NCI-H1092 treated with DMSO at 0.1 percent for 48 hours (cell line): ENCODE measurements at places on chromosomes 3 and 15.

DNA sequence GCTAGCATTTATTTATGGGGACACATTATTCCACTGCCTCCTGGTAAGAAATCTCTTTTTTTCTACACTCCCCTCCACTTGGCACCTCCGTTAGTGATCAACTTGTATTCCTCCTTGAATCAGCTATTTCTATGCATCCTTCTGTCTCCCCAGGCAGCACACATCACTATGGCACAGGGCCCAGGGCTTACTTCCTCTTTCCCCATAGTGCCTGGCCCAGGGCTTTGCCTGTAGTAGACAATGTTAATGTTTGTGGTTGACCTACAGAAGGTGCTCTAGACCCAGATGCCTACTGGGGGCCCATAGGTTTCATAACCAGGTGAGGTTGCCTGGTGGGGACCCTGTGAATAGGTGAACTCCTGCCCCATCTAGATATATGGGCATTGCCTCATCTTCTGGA lies 44.9 kb downstream of the EPHB1 start:
- DNase-seq, result no peak

DNA sequence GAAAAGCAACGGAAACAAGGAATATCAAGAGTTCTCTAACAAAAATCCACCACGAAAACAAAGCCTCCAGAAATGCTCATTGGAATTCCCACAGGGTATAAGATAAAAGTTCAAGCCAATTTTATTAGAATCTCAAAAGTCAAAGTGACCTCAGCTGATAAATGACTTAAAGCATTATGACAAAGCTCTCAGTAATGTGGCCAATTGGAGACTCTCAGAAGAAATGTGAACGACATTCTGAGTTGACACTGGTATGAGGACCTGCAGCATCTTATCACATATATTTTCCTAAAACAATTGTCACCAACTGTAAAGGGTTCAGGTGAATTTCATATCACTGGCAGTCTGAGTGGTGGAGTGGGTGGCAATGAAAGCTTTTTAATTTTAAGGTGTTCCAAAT lies 199.1 kb downstream of the FOXP1 start:
- no peak for DNase-seq

- DNase-seq, result no peak
Measured at GRCh38 chr3:25849091-25849490, 59.2 kb downstream of the OXSM start.

DNA sequence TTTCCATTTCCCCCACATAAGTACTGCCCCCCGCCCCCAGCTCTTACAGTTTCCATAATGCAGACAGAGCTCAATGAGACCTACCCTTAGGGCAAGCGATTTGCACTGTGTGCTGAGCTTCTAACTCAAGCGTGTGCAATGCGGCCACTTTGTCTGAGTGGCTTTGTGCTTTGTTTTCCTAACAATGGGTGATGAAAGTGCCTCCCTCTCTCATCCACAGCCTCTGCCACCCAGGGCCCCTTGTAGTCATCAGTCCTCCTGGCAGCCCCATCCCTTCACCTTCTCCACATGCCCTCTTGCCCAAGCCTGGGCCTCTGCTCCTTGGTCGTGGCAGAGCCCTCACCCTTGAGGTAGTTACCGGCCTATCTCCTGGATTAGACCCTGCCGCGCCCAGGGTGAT lies 17.2 kb downstream of the DAPK2 start:
- DNase-seq, result no peak

DNA sequence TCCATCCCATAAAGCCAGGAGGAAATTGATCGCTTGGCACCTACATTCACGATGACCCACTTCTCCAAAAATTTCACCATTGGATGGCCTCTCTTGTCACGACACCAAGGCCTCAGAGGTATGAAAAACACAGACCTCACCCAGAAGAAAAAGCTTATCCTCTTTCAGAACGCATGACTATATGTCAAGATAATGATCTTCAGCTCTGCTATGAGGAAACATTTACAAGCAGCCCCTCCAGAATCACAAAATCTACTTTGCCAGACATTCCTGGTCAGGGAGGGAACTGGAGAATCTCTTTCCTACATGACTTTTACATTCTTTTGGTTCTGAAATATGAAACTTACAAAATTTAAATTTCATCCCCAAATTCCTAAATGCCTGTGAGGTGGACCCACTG lies 122.7 kb downstream of the WNT5A start:
- DNase-seq, result no peak

DNA sequence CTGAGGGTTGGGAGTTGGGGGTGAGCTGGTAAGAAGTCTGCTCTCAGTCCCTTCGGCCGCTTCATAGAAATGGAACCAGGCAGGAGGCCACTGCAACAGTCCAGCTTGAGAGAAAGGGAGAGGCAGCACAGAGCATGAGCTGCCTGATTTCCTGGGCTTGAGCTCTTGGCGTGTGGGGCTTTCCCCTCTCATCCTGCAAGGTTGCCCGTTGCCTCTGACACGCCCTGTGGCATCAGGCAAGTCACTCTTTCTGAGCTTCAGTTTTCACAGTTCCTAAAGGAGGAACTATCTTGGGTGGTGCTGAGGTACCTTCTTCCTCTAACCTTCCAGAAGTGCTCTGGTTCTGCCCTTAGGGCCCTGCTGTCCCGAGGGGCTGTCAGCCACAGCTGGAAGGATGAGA lies 4.9 kb downstream of the MESP2 start:
- no peak for DNase-seq

GRCh38 chr3:193556841-193557240 lies 2.1 kb upstream of the ATP13A4 start:
- DNase-seq, result peak; percentile 67

DNA sequence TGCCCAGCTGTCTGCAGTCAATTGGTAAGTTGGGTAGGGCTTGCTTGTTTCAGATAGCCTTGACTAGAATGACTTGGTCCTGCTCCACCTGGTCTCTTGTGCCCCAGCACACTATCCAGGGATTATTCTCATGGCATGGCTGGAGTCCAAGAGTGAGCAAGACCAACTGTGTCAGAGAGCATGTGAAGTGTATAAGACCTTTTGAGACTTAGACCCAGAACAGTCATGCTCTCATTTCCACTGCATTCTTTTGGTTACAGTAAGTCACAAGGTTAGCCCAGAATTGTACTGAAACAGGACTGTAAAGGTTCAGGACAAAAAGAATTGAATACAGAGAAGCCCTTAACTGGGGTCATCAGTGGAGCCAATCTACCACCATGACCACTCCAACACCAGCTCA lies 650.8 kb upstream of the ADAMTS9 start:
- no peak for DNase-seq

- DNase-seq, result no peak
Measured at GRCh38 chr3:105764378-105765307, 104.2 kb downstream of the CBLB start.

DNA sequence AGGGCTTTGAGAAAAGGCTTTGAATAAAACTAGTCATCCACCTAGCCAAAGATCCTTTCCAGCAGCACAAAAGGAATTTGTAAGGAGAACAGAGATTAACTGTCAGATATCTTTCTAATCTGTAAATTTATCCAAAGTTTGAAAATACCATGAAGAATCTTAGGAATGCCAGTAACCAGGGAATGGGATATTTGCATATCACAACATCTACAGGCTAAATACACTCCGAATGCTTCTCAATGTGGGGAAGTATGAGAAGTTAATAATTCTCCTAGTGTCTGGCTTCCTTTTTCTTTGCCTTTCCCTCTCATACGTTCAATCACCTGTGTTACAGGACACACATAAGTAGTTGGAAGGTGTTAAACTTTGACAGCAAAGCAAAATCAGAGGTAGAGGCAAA lies 7.8 kb downstream of the ANAPC13 start:
- no peak for DNase-seq

- DNase-seq, result no peak
Measured at GRCh38 chr3:11495948-11496557, 147.7 kb downstream of the VGLL4 start.

- DNase-seq, result no peak
Measured at GRCh38 chr15:72585476-72586058, 68.9 kb upstream of the GOLGA6B start.

DNA sequence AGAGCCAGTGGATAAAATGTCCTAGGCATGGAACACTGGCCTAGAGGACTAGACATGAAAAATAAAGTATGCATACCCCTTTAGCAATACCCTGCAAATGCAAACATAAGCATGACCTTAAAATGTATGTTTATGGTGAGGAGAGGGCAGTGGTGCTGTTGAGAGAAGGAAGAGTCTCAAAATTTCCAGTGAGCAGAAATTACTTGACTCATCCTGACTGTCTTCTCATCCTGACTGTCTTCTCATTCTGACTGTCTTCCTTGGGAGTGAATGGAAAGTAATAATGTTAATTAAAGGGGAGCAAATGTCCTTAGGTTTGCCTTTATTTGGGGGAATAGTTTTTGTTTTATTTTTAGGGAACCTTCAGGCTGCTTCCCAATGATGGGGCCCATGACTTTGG lies 121.5 kb upstream of the GALNT15 start:
- no peak for DNase-seq

DNA sequence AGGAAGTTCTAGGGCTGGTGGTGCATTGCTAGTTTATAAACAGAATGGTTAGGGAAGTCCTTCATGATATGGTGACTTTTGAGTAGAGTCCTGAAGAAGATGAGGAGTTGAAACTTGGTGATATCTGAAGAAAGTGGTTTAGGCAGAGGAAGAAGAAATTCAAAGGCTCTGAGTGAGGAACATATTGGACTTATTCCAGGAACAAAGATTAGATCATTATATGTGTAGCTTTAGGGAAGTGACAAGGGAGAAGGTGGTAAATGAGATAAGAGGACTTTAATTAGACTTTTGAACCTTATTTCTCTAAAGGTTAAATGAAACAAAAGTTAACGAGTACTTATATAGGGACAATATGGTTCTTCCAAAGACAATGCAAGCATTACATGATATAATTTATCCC lies 286.7 kb downstream of the DOCK3 start:
- no peak for DNase-seq

GRCh38 chr3:48411606-48412374 lies 18.1 kb downstream of the PLXNB1 start:
- no peak for DNase-seq

DNA sequence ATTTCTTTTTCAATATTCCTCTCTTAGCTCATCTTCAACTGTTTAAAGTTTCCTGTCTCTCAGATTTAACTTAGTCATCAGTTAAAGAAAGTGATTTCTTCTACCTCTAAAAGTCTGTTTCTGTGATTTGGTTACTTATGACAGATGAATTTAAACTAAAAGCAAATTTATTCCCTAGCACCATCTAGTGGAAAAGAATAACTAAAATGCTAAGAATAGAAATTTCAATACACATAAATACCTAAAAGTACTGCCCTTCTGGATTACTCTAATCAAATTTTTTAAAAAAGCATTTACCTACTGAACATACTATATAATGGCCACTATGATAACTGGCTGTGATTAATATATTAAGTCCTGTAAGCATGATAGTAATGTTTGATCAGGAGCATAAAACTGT lies 14.0 kb upstream of the ZCWPW2 start:
- no peak for DNase-seq

- DNase-seq, result no peak
Measured at GRCh38 chr3:7546253-7546652, 685.3 kb downstream of the GRM7 start.

DNA sequence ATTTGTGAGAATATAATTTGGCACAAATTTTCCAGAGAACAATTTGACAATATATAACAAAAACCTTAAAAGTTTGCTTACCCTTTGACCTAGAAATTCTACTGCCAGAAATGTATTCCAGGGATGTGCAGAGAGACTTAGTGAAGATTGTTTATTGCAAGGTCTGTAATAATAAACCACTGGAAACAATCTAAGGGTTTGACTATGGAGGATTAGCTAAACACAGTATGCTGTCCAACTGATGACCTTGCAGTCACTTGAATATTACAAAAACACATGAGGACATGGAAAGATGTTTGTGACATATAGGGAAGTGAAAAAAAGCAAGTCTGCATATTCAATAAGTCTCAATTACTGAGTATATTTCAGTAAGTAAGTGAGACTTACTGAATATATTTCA lies 48.1 kb upstream of the CDV3 start:
- DNase-seq, result no peak

- DNase-seq, result no peak
Measured at GRCh38 chr15:69834761-69835160, 263.0 kb downstream of the TLE3 start.

DNA sequence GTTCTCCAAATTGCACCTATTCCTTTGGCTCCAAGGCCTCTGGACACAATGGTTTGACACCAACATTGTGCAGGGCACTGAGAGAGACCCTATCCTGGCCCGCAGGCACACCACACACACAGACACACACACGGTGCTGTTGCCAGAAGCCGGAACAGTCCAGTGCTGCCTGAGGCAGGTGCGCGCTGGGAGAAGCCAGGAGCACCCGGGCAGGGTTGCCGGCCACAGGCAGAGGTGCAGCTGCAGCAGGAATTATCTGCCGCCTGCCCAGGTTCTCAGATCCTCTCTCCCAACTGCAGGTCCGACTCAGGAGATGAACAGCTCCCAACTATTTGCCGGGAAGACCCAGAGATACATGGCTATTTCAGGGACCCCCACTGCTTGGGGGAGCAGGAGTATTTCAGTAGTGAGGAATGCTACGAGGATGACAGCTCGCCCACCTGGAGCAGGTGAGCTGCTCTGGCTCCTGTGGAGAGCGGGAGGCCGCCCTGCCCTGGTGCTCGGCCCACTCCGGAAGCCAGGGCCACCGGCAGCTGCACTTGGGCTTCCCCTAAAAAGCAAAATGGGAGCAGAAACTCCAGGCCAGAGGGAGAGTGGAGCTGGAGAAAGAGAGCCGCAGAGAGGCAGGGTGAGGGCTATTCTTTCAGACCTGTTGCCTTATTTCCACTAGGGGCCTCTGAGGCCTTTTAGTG lies 42.9 kb downstream of the CHDH start:
- no peak for DNase-seq

DNA sequence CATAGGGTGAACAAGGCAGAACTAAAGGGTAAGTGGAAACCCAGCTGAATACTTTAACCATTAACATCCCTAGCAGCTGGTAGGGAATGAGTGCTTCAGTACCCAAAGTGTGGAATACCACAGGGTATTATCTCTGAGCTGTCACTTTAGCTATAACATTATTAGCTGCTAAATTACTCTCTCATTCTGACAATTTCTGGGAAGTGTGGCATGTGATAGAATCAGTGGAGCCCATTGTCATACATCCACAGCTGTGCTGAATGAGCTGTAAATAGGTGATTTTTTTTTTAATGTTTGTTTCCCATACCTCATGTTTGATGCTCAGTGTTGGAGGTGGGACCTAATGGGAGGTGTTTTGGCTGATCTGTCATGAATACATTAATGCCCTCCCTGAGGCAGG lies 894.3 kb downstream of the DIPK2A start:
- DNase-seq, result no peak

DNA sequence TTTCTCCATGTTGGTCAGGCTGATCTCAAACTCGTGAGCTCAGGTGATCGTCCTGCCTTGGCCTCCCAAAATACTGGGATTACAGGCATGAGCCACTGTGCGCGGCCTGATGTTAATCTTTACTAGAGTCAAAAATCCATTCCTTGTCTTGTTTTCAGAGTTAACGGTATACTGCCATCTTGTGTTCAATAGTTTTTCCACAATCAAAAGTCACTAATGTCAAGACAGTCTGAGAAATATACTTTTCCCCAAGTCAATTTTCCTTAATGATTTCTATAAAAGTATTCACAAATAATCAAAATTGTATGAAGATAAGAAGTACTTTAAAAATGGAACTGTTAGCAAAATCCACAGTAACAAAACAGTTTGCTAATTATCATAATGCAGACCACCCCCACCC lies 8.5 kb downstream of the CRBN start:
- DNase-seq, result peak; percentile 2
